ENCODE measurements at places on chromosomes 4 and X.

GRCh38 chr4:48333587-48333986 is 7.7 kb upstream of the SLAIN2 start:
- no peak for DNase-seq

- DNase-seq: no peak
Measured at GRCh38 chrX:71250841-71251240, 3.1 kb downstream of the ZMYM3 start.

DNA sequence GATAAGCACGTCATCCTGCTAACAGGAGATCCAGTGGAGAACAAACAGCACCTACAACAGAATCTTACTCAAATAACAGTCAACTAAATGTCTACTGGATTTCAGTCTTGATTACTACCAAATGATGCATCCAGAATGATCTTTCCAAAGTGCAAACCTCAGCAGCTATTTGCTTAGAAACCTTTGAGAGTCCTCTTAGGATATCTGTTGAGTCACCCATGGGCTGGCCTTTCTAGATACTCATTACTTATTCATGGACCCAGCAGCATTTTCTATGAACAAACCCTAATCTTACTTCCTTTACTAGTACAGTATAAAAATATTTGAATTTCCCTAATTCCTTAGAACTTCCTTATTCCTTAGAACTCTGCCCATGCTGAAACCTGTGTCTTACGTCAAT is 118.5 kb upstream of the PABPC4L start:
- no peak for DNase-seq

DNA sequence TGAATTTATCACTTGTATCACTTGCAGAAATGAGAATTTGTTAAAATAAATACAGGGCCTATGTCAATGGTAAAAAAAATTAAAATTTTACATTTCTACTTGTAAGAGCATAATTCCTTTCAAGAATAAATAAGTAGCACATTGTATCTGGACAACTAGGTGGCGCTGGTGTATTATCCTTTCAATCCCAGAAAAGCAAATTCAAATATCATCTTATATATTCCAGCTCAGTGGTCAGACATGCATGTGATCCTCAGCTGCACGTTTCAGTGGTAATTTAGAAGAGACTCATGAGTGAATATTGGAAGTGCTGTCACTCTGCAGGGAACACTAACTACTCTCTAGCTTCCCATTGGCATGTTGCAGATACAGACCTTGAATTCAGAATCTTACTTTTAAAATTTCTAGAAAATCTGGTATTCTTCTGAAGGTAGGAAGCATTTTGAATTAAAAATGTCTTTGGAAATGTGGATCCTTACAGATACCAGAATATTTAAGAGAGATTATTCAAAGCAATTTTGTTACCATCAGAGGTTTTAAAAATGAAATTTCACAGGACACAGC is 1414.7 kb upstream of the TENM3 start:
- peak; percentile 37 for DNase-seq

DNA sequence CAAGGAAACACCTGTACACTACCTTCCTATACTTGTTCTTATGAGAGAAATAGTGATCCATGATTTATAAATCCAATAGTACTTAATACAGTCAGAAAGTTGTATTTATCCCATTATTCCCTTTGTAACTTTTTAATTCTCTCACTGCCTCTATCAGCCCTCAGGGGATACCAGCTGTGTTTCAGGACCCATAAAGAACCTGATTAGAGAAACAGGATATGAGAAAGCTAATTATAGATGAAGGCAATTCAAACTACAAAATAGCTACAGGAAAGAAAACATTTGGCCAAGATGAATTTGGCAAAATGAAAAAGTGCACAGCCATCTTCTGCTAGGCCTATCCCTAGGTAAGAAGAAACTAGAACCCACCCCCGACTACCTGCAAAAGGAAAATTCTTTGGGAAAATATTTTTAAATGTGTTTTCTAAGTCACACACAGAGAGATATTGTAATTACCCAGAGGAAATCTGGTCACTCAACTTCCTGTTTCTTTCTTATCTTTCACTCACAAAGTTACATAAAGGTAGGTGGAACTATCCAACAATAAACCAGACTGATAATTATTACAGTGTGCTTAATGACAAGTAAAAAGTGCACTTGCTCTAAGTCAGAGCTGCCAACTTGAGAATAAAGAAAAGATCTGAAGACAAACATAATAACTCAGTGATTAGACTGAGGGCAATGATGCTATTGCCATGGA is 836.5 kb upstream of the HTR2C start:
- DNase-seq: no peak

DNA sequence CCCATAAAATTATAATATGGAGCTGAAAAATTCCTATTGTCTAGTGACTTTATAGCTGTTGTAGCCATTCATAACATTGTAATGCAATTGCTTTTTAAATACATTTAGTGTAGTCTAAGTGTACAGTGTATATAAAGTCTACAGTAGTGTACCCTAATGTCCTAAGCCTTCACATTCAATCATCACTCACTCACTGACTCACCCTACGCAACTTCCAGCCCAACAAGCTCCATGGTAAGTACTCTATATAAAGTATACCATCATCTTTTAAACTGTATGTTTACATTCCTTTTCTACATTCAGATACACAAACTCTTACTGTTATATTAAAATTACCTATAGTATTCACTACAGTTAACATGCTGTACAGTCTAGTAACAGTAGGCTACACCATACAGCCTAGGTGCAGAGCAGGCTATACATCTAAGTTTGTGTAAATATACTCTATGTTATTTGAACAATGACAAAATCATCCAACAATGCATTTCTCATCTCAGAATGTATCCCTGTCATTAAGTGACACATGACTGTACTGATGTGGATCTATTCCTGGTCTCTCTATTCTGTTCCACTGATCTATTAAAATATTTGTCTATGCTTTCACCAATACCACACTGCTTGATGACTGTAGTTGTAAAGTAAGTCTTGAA is 33.7 kb downstream of the CLOCK start:
- no peak for DNase-seq

GRCh38 chr4:128550060-128550459 is 259.4 kb upstream of the JADE1 start:
- DNase-seq: no peak

GRCh38 chr4:531721-532565 is 32.9 kb downstream of the PIGG start:
- DNase-seq: no peak

GRCh38 chrX:40468033-40468846 is 112.5 kb upstream of the ATP6AP2 start:
- DNase-seq: peak; percentile 66

DNA sequence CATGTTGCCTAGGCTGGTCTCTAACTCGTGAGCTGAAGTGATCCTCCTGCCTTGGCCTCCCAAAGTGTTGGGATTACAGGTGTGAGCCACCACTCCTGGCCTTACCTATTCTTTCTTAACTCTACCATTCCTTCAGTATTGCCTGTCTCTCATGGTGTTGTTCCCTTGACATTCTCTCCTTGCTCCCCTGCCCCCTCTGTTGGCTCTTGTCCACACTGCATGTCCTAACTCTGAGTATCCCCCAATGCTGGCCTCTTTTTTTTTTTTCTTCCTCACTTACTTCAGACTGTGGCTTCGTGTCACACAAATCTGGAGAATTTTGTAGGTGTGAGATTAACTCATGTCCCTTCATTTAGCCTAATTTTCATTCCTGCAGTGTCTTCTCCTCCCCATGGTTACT is 22.9 kb upstream of the FRMPD4 start:
- DNase-seq: peak; percentile 20

GRCh38 chr4:184792334-184792733 is 33.4 kb downstream of the ACSL1 start:
- DNase-seq: no peak

- DNase-seq: no peak
Measured at GRCh38 chr4:48604527-48604926, 114.5 kb downstream of the ZAR1 start.

- DNase-seq: no peak
Measured at GRCh38 chr4:128688033-128688721, 121.3 kb upstream of the JADE1 start.

DNA sequence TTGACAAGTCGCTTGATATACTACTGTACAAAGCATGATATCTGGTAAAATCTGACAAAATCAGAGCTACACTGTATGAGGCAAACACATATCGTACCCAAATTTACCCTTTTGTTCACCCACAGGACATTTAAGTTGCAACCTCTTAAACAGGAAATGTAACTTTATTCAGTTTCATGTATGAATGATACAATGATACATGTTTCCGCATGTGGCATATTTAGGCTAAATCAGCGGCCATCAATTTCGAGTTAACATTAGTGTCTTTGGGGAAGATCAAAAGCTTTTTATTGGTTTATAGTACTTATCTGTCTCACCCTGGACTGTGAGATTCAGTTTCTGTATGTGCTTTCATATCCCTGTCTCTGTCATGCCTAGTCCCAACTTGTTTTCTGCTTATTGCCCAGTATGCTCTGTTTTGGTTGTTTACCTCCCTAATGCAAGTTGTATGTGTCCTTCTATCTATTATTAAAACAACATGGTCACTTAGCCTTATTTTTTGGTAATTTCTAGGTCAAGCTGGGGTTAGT is 97.3 kb upstream of the HPRT1 start:
- DNase-seq: no peak

GRCh38 chr4:98909646-98910401 is 19.1 kb downstream of the EIF4E start:
- no peak for DNase-seq

DNA sequence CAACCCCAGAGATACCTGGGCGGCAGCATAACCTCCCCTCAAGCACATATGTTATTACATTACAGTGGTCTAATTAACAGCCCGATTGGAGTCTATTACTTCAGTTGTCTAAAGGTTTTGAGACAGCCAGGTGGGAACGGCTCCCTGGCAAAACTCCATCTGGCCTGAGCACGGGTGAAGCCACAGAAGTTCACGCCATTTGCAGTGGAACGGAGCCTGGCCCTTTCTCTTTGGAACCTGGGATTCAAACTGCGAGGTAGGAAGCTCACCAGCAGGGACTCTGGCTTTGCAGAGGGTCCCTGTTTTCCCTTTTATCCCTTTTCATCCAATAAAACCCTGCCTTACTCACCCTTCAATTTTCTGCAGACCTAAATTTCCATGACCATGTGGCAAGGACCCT is 45.9 kb upstream of the NEIL3 start:
- no peak for DNase-seq

DNA sequence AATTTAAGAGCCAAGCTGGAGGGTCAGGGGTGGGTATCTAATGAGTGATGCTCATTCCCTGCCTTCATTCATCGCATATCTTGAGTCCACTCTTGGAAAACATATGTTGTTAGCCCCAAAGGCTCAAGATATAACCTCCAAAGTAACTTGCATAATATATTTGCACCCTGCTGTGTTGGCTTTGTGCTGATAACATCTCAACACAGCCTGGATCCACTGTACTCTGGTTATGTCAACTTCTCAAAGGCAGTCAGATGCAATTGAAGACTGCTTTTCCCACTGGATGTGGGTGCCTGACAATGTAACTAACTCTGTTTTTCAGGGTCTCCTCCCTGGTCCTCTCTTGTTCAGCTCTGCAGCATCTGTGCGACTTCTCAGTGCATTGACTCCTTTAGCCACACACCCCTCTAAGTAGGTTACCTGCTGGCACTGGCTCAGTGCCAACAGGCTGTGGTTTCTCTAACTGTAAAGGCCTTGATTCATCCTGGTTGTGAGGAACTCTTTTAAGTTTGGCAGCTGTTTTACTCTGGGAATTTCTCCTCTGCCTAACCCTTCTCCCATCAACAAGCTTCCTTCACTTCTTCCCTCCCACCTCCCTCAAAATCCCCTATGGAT is 28.1 kb downstream of the SLC16A2 start:
- no peak for DNase-seq

DNA sequence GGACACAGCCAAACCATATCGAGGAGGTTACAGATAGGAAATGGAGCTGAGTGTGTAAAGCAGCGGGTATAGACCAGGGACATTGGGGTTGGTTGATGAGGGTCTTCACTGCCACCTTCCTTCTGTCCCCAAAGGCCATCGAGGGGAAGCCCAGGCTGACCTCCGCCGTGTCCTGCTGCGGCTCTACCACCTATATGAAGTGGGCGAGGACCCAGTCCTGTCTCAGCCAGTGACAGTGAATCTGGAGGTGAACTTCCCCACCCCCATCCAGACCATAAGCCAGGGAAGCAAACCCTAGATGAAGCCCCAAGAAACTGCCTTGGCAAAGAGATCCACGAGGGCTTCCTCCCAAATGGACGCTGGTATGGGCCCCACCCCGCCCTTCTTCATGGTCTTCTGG is 23.2 kb upstream of the MRFAP1 start:
- DNase-seq: no peak

DNA sequence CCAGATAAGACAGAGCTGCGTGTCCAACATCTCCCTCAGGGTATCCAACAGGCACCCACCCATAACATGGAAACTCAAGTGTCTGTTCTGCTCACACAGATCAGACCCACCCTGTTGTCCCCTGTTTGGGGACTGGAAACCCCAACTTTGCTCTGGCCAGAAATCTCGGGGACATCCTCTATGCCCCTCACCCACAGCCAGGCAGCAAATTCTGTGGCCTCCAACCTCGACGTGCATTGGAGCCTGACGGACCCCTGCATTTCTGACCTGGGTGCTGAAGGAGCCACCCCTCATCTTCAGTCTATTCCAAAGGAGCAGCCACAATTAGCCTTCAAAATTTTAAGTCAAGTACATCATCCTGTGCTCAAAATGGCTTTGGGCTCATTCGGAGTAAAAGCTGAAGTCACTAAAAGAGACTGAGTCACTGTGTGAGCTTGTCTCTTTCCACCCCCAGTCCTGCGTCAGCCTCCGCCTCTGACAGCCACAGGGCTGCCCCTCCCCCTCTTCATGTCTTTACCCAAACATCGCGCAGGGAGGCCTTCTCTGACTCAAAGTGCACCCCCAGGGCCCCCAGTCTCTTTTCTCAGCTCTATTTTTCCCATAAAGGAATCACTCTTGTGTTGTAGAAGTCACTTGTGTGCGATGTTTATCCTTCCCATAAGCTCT is 24.4 kb upstream of the PDE6B start:
- DNase-seq: no peak

- DNase-seq: peak; percentile 9
Measured at GRCh38 chrX:108537005-108537404, 97.4 kb downstream of the COL4A5 start.

GRCh38 chr4:174316954-174317353 is 33.2 kb downstream of the CEP44 start:
- DNase-seq: no peak

DNA sequence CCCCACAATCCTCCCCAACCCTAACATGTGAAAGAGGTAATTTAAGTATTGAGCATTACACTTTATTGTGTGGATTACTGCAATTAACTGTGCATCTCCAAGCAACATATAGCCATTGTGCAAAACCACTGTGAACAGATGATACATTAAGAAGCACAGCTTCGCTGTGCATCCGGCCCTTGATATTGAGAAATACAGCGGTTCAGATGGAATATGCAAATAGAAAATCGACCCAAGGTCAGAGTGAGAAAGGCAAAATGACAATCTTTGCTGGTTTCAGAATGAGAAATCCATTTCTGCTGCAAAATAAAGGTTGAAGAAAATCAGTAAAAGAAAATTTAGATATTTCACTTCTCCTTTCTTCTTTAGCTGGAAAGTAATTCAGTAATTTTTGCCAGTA is 805.9 kb upstream of the GRID2 start:
- DNase-seq: no peak

DNA sequence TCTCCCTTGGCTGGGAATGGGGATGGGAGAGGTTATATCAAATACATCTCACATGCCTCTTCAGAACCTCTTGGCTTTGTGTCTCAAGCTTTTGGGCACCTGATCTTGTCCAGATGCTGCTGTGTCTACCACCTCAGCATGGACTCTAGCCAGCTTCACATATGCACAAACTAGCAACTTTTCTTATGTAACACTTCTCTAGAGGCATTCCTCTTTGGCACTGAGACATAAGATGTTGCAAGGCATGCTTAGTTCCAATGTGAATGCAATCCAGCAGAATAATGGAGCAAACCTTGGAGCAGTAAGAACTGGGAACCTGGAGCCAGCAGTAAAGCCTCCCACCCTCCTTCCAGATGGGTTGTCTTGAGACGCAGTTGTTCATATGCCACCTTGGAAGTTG is 113.4 kb upstream of the TMEM47 start:
- DNase-seq: no peak
